ENCODE measurements at places on chromosomes 4 and X.

DNA sequence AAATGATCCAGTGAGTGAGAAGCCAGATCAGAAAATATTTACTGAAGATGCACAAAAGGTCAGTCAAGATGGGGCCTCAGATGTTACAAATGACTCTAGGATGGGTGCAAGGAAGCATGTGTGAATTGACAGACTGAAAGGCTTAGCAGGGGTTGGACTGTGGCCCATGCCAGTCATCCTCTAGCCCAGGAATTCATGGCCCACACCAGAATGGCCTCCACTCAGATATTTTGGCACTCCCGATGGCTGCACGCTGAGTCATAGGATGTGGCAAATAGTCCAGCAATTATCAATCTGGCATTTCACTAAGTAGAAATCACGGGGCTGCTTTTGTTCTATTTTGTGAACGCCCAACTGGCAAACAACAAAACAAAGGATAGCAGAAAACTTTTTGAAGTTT, 406.5 kb downstream of the IQCM start:
- DNase-seq: no peak

DNA sequence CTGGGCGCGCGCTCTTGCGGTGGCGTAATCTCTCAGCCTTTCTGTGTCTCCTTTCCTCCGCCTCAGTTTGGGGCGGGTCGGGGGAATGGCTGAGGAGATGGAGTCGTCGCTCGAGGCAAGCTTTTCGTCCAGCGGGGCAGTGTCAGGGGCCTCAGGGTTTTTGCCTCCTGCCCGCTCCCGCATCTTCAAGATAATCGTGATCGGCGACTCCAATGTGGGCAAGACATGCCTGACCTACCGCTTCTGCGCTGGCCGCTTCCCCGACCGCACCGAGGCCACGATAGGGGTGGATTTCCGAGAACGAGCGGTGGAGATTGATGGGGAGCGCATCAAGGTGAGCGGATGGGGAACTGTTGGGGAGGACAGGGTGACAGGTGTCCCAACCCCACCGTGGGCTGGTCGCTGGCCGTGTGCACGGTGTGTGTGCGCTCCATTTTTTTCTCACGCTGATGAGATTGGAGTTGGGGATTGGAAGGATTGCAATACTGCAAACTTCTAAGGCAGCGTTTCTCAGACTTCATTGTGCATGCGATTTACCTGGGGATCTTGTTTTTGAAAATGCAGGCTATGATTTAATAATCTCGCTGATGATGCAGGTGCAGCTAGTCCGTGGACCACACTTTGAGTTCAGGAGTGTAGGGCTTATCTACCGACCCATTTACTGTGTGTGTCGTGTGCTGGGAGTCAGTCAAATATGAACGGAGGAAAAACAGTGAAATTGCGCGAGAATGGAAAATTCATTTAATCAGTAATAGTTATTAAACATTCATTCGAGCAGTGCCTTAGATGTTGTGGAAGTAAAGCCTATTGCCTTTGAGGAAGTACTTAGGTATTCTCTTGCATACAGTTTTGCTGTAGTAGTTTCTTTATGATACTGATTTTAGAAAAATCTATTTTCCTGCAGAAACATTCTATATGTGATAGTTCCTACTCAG, at the start of gene RAB33B:
Gene RAB33B (plus strand): TSS at position 11 of the 935 bp plus-strand sequence. CDS start 75 bp downstream, at position 86.
- DNase-seq: peak; percentile 47

- DNase-seq: no peak
Measured at GRCh38 chr4:164937576-164938270, 39.7 kb downstream of the TRIM61 start.

DNA sequence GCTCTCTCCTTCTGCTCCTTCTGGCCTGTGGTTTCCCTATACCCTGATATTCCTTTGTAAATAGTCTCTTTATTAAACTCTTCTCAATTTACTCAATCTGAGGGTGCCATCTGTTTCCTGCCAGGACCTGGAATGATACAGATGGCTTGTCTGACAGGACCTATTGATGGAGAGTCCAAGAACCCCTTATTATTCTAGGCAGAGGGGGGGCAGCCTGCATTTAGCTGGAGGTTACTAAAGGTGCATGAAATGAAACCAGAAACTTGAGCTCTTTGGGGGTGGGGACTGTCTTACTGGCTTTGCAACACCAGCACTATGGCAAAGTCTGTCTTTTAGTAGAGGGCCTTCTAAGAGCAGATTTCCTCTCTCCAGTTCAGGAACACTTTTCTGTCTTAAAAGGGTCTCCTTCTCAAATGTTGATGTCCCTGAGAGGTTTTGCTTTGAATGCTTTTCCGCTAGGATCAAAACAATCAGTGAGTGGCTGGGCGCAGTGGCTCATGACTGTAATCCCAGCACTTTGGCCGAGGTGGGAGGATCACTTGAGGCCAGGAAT, 162.5 kb upstream of the MED14 start:
- no peak for DNase-seq

GRCh38 chrX:69128588-69128987, 36.7 kb downstream of the PJA1 start:
- no peak for DNase-seq

- DNase-seq: no peak
Measured at GRCh38 chr4:19729886-19730651, 521.6 kb upstream of the SLIT2 start.

- DNase-seq: no peak
Measured at GRCh38 chr4:52588771-52589591, 70.1 kb downstream of the USP46 start.

- peak; percentile 73 for DNase-seq
Measured at GRCh38 chr4:40178672-40179071, 18.2 kb upstream of the RHOH start.

GRCh38 chrX:30414144-30414543, 105.0 kb upstream of the NR0B1 start:
- no peak for DNase-seq

DNA sequence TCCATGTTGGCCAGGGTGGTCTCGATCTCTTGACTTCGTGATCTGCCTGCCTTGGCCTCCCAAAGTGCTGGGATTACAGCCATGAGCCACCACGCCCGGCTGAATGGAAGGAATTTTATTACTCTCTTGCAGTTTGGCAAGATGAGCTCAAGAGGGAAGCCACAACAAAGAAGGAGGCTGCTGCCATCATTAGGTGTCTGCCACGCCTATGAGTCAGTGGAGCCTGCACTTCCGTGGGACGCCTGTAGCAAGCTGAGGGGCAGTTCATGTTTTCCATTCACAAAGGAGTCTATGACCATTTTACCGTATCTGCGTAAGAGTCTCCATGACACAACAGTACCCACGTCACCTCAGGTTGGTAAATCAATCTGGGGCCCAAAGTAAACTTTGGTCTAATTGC, 51.2 kb upstream of the CHRNA9 start:
- DNase-seq: no peak

DNA sequence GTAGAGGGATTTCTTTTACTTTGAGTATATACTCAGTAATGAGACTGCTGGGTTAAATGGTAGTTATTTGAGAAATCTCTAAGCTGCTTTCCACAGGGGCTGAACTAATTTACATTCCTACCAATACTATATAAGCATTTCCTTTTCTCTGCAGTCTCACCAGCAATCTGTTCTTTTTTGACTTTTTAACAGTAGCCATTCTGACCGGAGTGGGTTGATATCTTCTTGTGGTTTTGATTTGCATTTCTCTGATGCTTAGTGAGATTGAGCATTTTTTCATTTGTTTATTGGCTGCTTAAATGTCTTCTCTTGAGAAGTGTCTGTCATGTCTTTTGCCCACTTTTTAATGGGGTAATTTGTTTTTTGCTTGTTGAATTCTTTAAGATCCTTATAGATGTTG, 43.3 kb downstream of the SPCS3 start:
- DNase-seq: no peak

DNA sequence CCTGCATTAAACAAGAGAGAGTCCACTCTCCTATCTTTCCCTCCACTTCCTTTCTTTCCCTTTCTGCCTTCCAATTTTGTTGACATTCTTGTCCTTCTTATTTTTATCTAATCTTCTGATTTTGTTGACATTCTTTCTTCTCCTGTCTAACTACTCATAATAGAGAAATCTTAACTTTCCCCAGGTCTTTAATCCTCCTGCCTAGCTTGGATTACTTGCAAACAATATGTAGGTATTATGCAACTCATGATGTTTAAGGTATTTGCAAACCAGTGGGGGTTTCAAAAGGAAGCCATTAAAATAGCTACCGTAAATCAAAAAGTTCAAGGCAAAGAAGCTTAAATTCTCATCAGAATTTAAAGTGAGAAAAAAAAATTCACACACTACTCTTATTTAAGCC, 53.9 kb downstream of the PROM1 start:
- DNase-seq: no peak

DNA sequence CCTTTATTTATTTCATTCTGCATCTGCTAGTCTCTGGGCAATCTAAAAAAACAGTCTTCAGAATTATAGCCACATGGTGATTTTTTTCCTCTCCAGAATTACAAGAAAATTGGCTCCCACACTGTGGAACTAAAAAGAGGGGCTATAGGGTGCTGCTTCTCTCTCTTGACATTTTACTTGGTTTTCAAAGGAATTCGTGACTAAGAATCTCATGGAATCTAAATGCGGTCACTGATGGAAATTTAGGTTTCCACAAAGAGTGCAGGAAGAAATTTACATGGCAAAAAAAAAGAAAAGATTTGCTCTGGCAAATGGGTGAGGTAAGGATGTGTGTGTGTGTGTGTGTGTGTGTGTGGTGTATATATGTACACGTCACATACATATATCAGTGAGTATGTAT, 10.2 kb downstream of the ATXN3L start:
- DNase-seq: no peak

- no peak for DNase-seq
Measured at GRCh38 chr4:54165011-54165410, 64.1 kb upstream of the PDGFRA start.

GRCh38 chrX:16160729-16161128, 6.6 kb upstream of the MAGEB17 start:
- DNase-seq: no peak

DNA sequence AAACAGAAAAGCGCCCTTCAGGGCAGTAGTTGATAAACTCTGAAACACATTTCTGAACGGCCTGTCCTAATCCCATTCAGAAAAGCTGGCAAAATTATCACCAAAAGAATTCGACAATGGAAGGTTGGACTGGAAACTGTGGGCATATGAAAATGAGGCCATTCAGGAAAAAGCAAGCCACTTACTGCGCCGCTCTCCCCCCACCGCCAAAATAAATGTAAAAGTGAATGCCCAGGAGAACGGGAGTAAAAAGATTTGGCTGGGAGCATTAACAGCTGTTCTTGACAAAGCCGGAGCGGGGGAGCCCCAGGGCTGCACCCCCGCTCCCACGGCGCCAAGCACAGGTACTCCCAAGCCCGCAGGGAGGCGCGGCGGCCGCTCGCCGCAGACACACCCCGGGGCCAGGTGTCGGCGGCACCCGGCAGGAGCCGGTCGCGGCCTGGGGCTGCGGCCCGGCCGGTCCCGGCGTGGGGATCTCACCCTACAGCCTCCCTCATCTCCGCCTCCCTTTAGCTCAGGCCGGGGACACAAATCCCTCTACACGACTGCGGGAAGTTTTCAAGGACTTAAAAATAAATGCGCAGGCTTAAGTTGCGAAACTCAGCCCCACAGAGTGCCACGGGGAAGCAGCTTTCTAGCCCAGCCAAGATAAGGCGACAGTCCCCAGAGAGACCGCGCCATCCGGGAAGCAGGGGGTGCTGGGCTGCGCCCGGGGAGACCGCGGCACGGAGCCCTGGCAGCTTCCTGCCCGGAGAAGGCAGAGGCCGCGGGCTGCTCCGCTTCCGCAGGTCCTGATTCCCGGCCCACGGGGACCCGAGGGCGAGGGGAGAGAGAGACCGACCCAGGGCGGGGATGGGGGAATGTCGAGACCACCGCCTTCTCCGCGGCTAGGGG, 593 bp downstream of the SH3RF1 start:
- DNase-seq: peak; percentile 45

- DNase-seq: no peak
Measured at GRCh38 chrX:40773809-40774208, 38.5 kb upstream of the MED14 start.

DNA sequence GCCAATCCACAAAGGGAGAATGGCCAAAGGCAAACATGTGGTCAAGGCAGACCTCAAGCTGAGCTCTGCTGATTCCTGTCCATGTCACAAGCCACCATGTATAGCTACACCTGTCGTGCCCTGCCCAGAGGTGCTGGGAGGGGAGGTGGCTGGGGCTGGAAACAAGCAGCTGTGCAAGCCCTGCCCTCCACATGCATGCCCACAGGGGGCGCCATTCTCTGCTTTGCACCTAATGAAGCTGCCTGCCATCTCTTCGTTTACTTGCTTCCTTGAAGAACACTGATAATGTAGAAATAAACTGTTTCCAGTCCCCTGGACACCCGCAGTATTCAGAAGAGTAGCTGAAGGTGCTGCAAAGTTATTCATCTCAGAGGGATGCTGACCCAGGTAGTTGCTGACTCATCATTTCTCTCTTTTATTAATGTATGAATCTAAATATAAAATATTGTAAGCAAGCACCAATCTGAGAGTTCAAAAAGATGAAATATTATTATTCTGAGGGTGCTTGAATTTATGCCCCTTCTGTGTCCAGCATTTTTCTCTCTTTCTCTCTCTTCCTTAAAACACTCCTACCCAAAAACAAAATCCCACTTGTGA, 278.6 kb downstream of the ADGRA3 start:
- DNase-seq: peak; percentile 67

DNA sequence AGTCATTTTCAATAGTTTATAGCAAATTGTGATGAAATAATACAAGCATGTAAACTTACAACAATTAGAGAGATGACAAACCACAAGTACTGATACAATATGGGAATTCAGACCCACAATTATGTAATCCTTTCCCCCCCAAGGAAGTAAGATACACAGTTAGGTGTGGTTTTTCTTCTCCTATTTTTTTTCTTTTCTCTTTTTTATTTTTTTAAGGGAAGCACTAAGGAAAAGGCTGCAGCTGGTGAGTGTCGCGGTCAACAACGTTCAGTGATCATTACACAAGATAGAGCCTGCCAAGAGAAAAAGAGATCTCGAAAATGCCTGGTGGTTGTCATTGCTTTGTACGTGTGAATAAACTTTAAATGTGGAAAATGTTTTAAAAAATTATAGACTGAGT, 9.8 kb downstream of the NDNF start:
- no peak for DNase-seq

DNA sequence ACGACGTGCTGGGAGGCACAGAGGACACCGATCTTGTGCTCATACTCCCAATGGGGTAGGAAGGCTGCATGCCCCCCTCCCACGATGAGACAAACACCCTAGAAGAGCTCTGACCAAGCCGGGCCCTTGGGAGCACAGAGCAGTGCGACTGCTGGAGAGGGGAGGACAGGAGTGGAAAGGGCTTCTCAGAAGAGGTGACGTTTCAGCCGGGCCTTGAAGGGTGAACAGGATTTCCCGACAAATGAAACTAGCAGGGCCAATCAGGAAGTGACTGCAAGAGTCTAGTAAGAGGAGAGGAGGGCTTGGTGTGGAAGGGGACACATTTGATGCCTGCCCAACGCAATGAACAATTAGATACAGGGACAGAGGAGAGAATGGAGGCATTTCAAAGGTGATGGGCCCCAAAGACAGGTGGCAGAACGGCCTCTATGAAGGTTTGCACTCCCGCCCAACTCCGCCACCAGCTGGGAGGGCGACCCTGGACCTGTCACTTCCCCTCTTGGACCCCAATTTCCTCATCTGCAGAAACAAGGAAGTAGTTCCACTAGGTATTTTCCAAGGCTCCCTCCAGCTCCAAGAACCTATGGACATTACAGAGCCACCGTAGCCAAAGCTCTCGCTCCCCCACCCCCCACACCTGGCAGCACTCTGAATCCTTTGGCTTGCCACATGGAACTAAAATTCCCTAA, 3.9 kb downstream of the HCFC1 start:
- no peak for DNase-seq
